ENCODE measurements at places on chromosomes 2 and 18.

DNA sequence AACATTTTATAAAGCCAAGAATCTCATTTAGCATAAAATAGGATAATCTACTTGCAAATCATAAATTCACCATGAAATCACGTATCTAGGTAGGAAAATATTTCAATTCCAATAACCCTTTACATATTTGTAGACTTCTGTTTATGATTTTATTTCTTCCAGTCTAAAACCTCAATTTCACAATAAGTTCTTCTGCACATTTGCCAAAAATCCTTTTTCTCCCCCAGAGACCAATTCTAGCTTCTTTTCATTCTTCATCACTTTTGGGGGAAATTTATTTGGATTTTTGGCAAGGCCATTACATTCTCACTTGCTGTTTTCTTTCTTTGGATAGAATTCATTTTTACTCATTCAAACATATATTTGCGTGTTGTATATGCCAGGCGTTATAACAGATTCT lies 86.8 kb downstream of the SPRED2 start:
- DNase-seq, result no peak

- DNase-seq, result no peak
Measured at GRCh38 chr2:207807516-207807915, 37.8 kb upstream of the FZD5 start.

DNA sequence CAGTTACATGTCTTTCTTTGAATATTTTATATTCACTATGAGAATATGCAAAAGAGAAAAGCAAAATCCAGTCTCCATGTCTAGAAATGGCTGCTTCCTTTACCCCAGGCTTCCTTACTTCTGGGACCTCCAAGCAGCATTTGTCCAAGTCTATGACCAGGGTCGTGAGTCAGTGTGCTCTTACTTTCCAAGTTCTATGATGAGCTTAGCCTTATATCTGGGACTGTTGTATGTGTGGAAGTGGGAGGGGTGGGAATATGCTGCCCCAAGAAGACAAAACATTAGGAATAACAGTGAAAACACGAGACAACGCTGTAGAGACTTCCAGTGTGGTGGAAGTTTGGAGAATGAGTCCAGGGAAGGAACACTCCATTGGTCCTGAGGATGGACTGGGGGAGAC lies 21.2 kb upstream of the CHRNA1 start:
- DNase-seq, result no peak

GRCh38 chr2:232979871-232980461 lies 33.1 kb downstream of the NGEF start:
- no peak for DNase-seq

- DNase-seq, result no peak
Measured at GRCh38 chr2:219775506-219775905, 148.1 kb downstream of the SLC4A3 start.

DNA sequence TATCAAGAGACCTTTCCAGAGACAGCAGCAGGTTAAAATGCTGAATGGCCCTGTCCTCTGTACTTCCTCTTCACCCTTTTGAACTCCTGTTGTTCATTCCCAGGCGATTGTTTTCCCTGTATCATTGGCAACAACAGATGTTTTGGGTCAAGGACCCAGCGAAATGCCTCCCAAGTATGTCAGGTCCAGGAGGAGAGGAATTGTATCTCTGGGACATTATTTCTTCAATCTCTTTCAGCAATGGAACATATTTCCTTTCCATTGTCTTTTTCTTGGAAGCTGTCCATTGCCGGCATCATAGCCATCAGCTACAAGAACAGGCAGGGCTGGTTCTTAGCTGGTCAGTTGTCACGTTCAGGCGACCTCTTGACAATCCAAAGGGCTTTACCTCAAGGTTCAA lies 76.2 kb downstream of the NRP2 start:
- DNase-seq, result no peak

DNA sequence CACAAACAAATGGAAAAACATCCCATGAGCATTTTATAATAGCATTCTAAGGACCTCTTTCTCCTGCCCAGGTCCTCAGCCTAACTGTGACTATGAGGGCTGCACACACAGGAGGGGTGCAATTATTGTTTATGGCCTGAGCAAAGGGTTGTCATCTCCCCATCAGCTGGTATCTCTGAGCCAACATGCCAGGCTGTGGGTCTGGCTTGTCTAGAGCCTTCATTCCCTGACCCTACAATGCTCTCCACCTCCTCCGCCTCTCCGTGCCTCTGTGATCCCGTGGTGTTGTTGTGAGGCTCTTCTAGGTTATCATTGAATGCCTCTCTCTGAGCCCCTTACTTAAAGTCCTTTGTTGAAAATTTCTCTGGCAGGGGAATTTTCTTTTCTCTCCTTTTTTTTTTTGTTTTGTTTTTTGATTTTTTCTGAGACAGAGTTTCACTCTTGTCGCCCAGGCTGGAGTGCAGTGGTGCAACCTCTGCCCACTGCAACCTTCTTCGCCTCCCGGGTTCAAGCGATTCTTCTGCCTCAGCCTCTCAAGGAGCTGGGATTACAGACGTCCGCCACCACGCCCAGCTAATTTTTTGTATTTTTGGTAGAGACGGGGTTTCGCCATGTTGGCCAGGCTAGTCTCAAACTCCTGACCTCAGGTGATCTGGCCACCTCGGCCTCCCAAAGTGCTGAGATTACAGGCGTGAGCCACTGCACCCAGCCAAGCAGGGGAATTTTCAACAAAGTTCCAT lies 126.4 kb downstream of the SMAD7 start:
- DNase-seq, result no peak

GRCh38 chr2:179562330-179562885 lies 297.8 kb upstream of the SESTD1 start:
- no peak for DNase-seq

DNA sequence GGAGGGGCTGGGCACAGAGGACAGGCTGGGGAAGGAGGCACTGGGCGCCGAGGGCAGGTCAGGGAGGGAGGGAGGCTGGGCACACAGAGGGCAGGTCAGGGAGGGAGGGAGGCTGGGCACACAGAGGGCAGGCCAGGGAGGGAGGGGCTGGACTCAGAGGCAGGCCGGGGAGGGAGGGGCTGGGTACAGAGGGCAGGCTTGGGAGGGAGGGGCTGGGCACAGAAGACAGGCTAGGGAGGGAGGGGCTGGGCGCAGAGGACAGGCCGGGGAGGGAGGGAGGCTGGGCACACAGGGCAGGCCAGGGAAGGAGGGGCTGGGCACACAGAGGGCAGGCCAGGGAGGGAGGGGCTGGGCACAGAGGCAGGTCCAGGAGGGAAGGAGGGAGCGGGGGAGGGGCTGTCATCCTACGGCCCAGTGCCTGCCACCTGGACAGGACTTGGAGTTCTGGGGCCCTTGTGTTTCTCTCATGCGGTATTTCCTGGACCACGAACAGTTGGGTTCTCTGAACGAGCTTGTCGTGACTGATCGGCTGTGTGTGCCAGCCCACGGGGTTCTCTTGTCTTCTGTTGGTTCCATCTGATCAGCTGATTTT lies 46.7 kb upstream of the KCNG2 start:
- DNase-seq, result no peak

- no peak for DNase-seq
Measured at GRCh38 chr2:160207804-160208654, 8.0 kb upstream of the ITGB6 start.

DNA sequence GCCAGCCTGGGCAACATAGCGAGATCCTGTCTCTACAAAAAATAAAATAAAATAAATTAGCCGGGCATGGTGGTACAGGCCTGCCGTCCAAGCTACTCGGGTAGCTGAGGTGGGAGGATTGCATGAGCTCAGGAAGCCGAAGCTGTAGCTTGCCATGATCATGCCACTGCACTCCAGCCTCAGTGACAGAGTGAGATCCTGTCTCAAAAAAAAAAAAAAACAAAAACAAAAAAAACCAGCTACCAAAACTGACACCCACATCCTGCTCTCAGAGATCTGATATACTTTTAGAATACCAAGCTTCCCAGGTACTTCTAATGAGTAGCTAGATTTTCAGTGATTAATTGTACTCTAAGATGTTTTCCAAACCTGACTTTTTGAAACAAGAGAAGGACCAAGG lies 74.0 kb downstream of the TTC27 start:
- DNase-seq, result no peak

- no peak for DNase-seq
Measured at GRCh38 chr2:145927131-145927950, 1407.4 kb upstream of the ZEB2 start.

DNA sequence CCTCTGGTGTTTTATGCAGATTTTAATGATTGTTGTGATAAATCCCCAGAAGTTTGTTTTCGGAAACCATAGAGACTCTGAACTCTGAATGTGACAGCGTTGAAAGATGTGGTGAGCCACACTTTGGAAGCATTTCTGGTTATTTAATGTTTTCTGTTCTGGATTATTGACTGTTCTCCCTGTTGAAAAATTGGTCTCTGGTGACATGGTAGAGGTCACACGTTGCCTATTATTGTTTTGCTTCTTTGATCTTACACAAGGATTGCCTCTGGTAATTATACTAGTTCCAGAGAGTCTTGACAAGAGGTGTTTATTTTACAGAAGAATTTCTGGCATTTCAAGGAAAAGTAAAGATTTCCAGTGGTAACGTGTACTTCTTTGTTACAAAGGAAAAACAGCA lies 127.1 kb downstream of the GREB1L start:
- DNase-seq, result no peak

DNA sequence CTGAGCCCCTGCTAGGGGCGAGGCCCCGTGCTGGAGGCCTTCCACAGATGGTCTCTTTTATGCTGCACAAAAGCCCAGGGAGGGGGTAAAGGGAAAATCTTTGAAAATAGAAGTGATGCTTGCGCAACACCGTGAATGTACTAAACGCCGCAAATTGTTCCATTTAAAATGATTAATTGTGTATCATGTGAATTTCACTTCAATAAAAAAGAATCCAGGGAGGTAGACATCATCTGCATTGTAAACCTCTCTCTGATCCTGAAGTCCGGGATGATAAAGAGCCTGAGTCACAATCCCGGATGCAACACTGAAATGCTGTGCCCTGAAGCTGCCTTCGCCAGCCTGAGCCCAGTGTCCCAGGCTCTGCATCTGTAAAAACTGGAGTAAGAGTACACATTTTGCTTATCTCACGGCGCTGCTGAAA lies 107.7 kb upstream of the PPP1CB start:
- no peak for DNase-seq

DNA sequence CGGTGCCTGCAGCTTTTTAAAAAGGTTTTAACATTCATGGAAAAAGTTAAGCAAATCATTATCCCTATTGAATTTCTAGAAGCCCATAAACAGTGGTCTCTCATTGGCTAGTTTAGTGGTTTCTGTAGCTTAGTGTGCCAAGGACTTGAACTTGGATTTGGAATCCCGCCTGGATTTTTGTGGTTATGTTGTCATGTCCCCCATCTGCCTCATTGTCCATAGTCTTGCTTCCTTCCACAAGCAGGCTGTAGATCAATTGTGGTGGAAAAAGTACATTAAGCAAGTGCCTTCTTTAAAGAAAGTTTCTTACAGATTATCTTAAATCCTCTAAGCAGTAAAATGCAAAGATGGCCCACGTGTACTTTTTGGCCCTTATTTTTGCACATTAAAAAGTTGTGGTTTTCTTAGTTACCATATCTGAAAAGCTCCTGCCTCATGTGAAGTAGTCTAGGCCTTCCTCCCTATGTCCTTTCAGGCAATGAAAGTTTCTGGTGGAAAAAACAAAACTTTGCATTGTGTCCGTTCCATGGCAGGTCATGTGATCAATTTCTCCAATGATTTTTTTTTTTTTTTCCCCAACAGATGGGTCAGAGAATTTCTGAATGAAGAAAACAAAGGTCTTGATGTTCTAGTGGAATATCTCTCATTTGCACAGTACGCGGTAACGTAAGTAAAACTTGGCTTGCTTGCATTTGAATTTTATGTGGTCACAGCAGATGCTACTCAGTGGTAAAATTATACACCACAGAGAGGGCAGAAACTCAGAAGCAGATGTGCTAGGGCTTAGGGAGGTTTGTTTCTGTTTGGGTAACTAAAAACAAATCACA lies 158.9 kb downstream of the PRPF40A start:
- no peak for DNase-seq

GRCh38 chr18:56511996-56512395 lies 126.4 kb downstream of the TXNL1 start:
- DNase-seq, result no peak

GRCh38 chr2:64404743-64405142 lies 49.2 kb upstream of the LGALSL start:
- DNase-seq, result no peak

GRCh38 chr2:8835279-8835678 lies 2.1 kb downstream of the KIDINS220 start:
- DNase-seq, result no peak

GRCh38 chr2:241680827-241681599 lies 5.6 kb downstream of the DTYMK start:
- DNase-seq, result no peak

GRCh38 chr2:1479346-1479745 lies 66.1 kb downstream of the TPO start:
- DNase-seq, result no peak

- peak; percentile 58 for DNase-seq
Measured at GRCh38 chr2:238263204-238264071, 23.6 kb upstream of the HES6 start.

- no peak for DNase-seq
Measured at GRCh38 chr2:33426666-33427231, 49.7 kb upstream of the RASGRP3 start.

DNA sequence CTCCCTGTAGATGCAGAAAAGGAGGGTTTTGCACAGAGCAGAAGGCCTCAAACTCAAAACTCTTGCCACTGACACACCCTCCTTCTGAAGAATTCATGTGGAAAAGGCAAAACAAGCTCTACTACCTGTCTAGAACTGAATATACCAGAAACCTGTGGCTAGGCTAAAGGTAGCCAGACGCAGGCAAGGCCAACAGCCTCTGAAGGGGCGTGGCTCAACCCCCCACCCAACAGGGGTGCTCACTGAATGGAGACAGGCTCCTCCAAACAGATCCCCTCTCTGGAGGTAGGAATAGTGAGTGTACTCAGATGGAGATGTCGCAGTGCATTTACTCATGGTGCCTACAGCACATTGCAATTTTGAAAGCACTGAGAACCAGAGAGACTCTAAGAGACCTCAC lies 3.0 kb upstream of the STK17B start:
- DNase-seq, result no peak

DNA sequence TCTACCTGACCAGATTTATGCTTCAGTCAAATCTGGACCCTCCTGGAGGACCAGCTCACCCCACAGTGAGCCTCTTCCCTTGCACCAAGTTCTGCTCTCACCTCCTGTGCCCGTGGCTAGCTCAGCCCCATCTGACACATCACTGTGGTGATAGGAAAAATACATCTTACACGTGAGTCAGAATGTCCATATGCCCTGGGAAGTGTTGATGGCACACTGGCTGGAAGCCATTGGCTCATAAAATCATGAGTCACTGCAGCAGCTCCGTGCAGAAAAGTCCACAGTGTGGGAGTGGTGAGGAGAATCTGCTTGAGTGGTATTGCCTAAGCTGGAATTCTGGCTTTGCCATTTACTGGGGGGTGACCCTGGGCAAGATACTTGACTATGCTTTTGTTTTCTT lies 42.6 kb upstream of the RAPGEF4 start:
- DNase-seq, result no peak

GRCh38 chr2:168190590-168191336 lies 56.6 kb downstream of the STK39 start:
- no peak for DNase-seq

Data from T follicular helper cell (primary cell).